ENCODE measurements at places on chromosomes 2 and 18. TPM values are rescaled to one million over a fixed set of nuclear protein-coding genes. Genes with fewer than 3 reads are reported as not detected.
A peak's percentile ranks its signal among the peaks of the same experiment; 100 is the strongest.

DNA sequence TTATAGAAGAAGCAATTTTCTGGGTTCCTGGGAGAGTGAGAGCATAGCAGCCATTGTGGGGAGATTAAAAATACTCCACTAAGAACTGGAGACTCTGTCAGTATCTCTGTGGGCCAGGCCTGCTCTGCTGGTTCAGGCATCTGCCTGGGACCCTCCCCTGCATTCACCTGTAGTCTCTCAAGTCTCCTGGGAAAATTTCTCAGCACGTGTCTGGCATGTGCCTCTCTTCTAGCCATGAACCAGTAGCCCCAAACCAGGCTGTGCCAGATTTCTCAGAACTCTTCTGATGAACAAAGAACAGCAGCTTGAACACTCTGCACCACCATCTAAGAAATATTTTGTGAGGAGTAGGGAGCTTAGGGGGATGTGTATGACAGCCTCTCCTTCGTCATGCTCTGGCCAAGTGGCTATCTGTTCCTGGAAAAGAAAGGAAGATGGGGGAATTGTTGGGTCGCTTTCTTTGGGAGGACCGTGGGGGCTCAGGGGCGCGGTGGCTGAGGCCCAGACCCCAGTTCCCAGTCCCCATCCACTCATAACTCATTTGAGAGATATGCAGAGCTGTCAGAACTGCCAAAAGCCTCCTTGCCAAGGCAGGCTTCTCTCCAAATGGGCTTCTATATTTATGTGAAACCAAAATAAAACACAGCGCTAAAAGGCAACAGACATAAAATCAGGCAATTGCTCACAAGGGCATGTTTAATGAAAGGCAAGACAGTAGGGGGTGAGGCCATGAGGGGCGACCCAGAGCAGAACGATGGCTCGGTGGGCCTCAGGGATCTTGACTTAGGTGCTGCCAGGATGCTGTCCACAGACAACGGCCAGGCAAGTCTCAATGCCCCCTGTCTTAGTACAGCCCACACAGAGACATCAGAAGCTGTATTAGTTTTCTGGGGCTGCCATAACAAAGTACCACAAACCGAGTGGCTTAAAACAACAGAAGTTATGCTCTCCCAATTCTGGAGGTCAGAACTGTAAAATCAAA, 114.7 kb upstream of the TNP1 start:
- no peak for DNase-seq

The GALR1 gene
- polyA plus RNA-seq = not detected

DNA sequence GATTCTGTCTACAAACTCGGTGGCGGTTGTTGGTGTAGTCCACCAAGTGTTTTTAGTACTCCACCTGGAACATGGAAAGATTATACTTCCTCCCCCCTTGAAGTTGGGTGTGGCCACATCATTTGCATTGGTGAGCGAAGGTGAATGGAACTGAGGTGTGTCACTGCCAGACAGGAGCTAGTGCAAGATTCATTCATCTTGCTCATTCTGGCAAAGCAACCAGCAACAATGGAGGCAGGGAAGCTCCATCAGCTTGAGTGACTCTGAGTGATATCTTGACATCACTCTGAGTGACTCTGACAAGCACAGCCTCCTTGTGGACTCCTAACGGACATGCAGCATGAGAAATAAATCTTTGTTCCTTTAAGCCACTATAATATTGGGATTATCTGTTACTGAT, 54.7 kb upstream of the SLC1A4 start:
- DNase-seq = no peak

The PLGLB2 gene
- polyA plus RNA-seq = 1.2 TPM

The HOXD10 gene
- polyA plus RNA-seq = 12.6 TPM

DNA sequence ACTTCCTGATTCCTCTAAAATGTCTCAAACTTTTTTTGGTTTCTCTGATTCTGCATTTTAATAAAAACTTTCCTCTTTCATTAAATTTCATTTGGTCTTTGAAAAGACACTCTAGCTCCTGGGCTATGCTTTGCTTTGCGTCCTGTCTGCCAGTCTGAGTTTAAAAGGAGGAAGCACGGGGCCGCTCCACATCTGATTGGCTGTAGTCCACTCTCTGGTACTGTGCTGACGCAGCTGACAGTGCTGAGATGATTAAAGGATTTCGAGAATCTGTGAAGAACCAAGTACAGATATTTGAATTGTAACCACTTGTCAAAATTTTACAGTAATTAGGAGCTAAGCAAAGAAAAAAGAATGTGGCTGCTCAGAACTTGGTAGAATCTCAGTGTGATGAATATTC, 199.6 kb upstream of the HNMT start:
- DNase-seq = no peak

- DNase-seq = no peak
Measured at GRCh38 chr18:11808001-11808855, 43.0 kb upstream of the CHMP1B start.

DNA sequence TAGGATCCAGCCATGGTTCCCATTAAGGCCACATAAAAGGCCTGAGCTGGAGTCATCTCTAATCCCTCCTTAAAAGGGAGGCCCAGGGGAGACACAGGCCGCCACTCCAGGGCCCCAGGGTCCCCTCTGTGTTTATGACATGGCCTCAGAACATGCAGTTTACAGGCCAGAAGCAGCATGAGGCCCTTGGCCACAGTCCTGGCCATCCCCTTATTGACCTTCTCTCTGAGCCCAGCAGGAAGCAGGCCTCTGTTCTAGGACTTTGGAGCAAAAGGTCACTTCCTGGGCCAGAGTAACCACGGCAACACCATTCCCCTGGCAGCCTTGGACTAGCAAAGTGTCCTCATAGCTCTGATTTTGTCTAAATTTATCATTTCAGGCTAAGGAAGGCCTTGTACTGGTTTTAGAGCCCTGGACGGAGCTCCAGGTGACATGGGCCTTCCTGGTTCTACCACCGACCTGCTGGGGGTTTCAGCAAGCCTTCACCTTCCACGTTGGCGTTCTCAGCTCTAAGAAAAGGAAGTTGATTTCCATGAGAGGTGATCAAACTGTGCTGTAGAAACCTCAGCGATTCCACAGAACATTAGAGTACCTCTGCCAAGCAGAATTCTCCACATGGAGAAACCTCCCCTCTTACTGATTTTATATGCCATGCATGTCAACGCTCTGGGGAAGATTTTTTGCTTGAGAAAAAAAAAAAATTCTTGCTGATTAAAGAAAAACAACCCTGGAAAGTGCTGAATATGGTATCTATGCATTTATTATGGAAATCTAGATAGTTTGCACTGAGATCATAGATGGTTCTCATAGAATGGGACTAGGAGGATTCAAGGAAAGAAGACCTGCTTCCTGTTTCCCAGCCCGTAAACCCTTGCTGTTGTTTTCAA, 53.7 kb downstream of the HS1BP3 start:
- DNase-seq = no peak

The FOXD4L1 gene
- polyA plus RNA-seq = 0.02 TPM

DNA sequence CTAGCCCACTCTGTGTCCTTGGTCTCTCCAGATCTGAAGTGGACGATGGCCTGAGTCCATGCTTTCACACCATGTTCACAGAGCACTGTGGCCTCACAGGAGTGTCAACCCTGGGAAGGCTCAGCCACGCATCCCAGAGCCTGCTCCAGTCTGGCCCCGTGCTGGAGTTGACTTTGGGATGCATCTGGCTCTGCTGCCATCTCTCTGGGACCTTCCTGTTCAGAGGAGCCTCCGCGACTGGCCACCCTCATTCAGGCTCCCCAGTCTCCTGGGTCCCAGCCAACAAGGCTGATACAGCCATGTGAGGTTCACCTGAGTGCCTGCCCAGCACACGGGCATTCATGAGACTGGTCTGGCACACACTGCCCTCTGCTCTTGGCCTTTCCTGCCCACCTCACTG, 199.7 kb upstream of the RAB6C start:
- DNase-seq = no peak

GRCh38 chr18:12861637-12862036, 22.4 kb downstream of the PTPN2 start:
- no peak for DNase-seq

DNA sequence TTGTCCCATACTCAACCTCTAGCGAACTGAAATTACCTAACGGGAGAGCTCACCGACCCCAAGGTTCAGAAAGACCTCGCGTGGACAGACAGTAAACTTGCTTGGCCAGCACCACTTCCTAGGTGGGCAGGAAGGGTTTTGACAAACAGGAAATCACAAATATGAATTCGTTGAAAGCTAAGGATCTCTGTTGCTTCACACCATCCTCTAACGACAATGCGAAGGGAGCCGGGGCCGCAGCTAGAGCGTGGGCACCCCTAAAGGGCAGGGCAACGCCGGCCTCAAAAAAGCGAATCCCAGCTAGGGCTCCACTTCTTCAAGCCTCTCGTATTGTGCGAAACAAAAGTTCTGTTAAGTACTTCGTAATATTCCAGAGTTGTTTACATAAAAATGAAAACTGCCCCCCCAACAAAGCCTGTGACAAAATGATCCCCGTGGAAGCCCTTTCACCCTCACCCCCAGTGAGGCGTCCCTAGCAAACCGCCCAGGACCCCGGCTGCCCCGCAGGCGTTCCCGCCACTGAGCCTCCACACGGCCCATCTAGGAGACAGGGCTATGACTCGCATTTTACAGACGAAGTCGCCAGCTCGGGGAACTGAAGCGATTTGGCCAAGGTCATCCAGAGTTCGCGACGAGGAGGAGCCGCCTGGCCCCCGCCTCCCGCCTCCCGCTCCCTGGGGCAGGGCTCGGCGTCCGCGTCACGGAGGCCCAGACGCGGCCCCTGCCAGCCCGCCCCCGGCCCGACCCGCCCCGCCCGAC, 548 bp downstream of the KANSL3 start:
- peak; percentile 39 for DNase-seq

- DNase-seq = no peak
Measured at GRCh38 chr18:80210312-80211083, 36.8 kb downstream of the PARD6G start.

GRCh38 chr18:78692105-78692504, 287.5 kb upstream of the SALL3 start:
- no peak for DNase-seq

GRCh38 chr2:56534321-56534720, 350.5 kb downstream of the CCDC85A start:
- peak; percentile 26 for DNase-seq

DNA sequence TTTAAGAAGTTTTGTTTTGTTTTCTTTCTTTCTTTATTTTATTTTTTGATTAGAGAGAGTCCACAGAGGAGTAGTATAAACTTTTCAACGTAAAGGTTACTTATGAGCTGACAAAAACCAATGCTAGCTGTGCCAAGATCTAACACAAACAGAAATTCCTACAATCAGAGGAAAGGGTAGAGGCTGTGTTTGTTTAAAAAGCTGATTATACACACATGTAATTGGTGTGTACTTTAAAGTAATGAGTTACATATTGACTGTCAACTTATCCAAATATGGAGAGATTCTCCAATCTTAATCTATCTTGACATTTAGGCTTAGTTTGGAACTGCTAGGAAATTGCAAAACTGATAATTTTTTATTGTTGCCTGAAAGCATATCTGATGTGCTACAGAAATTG, 63.7 kb upstream of the FAM110C start:
- DNase-seq = no peak

DNA sequence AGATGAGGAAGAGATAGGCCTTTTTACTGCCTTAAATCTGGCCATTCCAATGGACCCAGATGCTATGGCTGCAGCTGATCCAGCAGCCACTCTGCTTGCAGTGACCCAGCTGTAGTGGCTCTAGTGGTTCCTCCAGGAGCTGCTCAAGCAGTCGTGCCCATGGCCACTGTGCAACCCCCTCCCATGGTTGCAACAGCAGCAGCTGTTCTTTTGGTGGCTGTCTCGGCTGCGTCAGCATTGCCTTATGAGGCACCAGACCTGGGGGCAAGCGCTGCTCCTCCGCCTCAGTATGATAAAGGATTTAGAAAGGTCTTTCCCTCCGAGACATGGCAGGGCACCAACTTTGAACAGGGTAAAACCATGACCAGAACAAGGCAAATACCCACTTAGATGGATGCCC, 384.9 kb upstream of the DCC start:
- no peak for DNase-seq

DNA sequence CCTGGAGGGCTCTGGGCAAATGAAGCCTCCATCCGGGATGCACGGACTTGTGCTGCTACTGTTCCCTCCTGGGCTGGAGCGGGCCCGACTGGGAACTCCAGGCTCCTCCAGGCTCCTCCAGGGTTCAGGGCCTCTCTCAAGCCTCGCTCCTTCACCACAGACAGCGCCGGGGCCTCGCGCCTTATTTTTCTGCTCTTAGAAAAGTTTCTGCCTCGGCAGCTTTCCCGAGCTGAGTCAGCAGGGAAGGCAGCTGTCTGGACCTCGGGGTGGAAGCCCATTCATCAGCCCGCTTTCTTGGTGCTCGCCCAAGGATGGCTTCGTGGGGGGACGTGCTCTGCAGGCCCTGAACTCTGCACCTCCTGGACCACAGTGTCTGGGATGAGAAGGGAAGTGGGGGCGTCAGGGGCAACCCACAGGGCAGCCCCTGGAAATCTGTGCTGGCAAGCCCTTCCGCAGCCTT, 12.9 kb upstream of the TEX51 start:
- DNase-seq = no peak

DNA sequence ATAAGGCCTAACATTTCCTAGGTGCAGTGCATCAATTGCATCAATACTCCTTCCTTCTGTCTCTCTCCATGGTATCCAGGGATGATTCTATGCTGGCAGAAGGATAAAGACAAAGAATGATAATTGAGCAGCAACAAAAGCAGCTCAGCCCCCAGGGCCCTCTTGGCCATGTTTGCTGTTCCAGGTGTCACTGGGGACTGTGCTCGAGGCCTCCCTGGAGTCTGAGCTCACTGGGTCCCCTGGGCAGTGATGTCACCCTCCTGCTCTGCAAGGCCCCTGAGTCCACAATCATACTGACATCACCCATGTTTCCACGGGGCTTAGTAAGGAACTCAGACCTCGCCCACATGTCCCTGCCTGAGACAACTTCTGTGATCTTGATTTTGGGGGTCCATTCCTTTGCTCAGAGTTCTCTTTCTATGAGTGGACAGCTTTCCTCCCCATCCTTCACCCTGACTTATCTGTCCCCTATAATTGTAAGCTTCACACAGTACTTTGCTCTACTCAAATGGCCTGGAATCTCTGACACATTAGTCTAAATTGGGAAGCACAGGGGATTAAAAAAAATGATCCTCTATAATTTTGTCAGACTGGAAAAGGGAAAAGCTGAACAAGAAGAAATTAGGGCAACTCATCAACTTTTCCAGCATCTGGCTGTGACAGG, 15.8 kb upstream of the EXOC6B start:
- DNase-seq = no peak

The GAL3ST2 gene
- not detected for polyA plus RNA-seq

The THSD7B gene
- polyA plus RNA-seq = 0.13 TPM

The VIL1 gene
- not detected for polyA plus RNA-seq
